Uterus (tissue), 4 donors: ENCODE measurements at places on chromosomes 5 and 9. TPM values are rescaled to one million over a fixed set of nuclear protein-coding genes. Genes with fewer than 3 reads are reported as not detected.

The SPATA31A1 gene
- total RNA-seq: not detected

The DIRAS2 gene
- total RNA-seq: 1.2 TPM

The CATSPER3 gene
- not detected for total RNA-seq

The EMB gene
- total RNA-seq: 10.4 TPM

The NPR3 gene
- 23.1 TPM for total RNA-seq

The ZNF618 gene
- 3.8 TPM for total RNA-seq

The PRRX2 gene
- not detected for total RNA-seq

The SPATA31A3 gene
- total RNA-seq: not detected

The ZBED3 gene
- 3.5 TPM for total RNA-seq

The C5orf34 gene
- 0.29 TPM for total RNA-seq

The CERCAM gene
- total RNA-seq: 25.1 TPM

The GLRA1 gene
- total RNA-seq: not detected

The PCDHB3 gene
- 1.2 TPM for total RNA-seq

The CAVIN4 gene
- total RNA-seq: 0.26 TPM

The DTWD2 gene
- 1.5 TPM for total RNA-seq

The GABRA1 gene
- 1.7 TPM for total RNA-seq

The PCDH12 gene
- 43.6 TPM for total RNA-seq

The DMRT3 gene
- total RNA-seq: not detected
